ENCODE measurements at places on chromosomes 4 and X.

- peak; percentile 66 for DNase-seq
These were observed 44.9 kb downstream of the ZBTB49 start for GRCh38 chr4:4334798-4335520.

DNA sequence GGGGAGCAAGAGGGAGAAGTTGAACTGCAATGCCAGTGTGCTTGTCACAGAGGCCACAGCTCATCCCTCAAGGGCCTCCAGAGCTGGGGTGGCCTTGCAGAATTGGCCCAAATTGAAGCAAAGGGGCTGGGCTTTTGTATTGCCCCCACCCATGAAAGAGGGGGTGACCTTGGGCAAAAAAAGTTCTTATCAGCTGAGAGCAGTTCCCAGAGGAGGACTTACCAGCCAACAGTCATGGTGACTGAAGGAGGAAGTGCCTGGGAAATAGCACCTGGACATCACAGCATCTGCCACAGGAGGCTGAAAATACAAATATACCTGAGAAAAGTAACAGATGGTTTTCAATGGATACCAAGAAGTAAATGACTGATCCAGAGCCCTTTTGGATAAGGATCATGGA, 262.4 kb downstream of the MID1IP1 start:
- no peak for DNase-seq

GRCh38 chrX:38989076-38989475, 187.8 kb downstream of the MID1IP1 start:
- DNase-seq, result no peak

- no peak for DNase-seq
These were observed 958.1 kb upstream of the GRID2 start for GRCh38 chr4:91345632-91346031.

GRCh38 chrX:148661035-148661434, 160.6 kb downstream of the AFF2 start:
- no peak for DNase-seq

DNA sequence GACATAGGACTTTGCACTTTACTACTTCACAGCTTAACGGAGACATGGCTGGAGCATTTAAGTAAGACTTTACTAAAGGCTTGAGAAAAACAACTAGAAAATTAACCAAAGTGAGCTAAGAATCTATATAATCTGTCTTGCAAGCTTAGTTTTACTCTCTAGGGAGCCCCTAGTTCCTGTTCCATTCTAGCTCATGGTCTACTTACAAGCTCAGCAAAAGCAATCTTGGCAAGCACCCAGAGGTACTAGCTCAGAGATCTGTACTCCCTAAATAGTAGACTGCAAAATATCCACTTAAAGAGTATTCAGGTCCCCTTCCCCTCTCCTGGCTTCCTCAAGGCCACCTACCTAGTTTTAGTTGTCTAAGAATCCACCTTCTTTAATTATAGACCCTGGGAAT, 469.0 kb downstream of the IDS start:
- DNase-seq, result no peak

DNA sequence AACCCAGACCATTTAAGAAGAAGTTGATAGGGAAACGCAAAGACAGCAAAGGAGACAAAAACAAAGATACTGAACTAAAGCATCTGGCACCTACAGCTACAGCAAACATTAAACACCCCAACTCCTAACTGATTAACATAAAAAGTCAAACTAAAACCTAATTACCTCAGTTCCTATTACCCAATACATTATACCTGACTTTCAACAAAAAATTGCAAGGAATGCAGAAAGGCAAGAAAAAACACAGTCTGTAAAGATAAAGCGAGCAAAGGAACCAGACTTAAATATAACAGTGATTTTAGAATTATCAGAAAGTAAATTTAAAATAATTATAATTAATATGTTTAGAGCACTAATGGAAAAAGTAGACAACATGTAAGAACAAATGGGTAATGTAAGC, 9.4 kb upstream of the FMR1 start:
- no peak for DNase-seq

GRCh38 chrX:72169008-72169728, 12.4 kb upstream of the PIN4 start:
- no peak for DNase-seq

DNA sequence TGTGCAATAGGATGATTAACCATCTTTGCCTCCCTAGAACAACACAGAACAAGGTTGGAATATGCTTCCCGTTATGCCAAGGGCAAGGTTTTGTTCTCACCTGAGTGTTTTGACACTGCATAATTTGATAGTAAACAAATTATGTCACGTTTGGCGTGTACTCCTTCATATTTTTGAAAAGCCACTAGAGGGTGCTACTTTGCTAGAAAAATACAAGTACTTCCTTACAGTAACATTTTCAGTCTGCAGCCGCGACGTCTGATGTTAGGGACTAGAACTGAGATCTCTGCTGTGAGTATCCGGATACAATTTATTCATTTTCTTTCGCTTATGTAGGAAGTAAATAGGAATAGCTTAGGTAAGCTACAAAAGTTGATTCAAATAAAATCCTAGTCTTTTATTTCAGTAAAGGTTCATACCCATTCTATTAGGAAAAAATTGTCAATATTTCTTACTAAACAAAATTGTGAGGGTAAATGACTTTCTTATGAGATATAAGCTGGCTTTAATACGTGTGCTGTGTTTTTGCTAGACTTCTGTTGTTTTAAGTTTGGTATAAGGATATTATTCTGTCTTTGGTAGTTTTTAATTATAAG, 181.1 kb upstream of the WDFY3 start:
- peak; percentile 52 for DNase-seq

GRCh38 chrX:105190252-105190853, 30.1 kb downstream of the TEX13A start:
- peak; percentile 7 for DNase-seq

DNA sequence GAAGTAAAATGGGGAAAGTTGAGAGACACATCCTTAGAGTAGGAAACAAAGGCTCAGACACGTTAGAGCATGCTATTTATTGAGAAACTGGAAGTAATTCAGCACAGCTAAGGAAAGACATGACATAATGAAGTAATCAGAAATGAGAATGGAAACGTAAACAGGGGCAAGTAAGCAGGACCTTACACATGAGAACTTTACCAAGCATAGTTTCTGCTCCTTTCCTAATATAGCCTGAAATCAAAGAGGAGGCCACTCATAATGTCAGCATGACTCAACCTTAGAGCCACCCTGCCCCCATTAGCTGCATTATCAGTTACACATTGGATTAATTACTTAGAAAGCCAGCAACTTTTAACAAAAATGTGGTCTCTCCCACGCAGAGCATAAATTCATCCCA, 558.3 kb upstream of the GRIA3 start:
- no peak for DNase-seq

DNA sequence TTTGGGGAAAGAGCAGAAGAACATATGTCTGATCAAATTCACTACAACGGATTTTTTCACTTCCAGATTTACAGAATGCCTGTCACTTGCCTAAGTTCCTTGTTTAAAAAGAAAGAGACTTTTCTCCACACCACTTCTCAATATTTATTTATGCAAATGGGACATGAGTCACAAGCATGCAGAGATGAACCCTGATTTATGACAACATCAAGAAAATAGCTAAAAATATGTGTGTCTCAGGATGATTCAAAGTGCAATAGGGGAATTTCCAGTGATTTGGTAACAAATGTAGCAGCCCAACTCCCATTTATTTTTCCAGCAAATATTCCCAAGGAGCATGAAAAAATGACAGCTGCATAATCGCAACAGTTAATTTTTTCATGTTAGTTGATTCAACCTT, 180.4 kb upstream of the FAT1 start:
- no peak for DNase-seq

- DNase-seq, result no peak
These were observed 117.0 kb upstream of the SLC4A4 start for GRCh38 chr4:71221510-71222466.

DNA sequence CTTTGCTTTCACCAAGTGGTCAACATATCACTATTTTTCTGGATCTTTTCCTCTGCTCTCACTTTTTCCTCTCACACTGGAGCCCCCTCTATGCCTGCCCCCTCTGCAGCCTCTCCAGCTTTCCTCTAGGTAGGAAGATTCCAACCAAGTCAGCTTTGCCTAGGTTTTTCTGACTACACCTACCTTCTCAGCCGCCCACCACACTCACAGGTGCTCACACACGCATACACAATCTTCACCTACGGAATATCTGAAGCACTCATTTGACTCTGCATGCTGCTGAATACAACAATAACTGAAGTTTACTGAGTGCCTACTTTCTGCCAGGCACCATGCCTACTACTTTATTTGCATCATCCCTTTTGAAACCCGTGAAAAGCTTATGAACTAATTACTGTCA, 328.0 kb downstream of the PPP3CA start:
- DNase-seq, result no peak

GRCh38 chr4:142322996-142323395, 523.1 kb downstream of the INPP4B start:
- no peak for DNase-seq
